ENCODE measurements at places on chromosomes 5 and 9.

DNA sequence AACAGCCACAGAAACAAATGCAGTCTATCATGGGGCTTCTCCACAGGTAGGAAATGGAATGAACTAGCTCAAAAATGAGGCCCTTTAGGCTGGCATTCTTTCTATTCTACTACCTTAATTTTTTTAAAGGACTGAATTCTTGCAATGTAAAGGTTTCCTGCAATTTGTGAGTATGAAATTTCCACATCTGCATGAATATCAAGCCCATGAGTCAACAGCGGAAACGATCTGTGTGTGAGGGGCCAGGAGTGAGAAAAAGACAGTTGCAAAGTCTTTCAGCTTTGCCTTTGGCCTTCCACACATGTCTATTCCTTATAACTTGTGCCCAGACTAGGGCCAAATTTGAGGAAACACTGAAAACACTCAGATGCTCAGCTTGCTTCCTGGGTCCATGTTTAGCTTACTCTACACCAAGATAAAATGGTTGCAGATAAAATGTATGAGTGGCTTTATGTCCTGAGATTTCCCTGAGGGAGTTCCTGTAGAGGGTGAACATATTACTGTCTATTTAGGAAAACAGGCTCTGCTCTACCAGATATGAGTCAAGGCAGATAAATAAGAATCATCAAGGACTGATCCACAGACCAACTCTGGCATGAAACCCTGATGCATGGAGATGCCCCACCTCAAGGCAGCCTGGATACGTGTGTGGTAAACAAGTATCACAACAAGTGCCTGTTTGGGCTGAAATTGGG is 46.5 kb downstream of the RETREG1 start:
- DNase-seq = no peak

DNA sequence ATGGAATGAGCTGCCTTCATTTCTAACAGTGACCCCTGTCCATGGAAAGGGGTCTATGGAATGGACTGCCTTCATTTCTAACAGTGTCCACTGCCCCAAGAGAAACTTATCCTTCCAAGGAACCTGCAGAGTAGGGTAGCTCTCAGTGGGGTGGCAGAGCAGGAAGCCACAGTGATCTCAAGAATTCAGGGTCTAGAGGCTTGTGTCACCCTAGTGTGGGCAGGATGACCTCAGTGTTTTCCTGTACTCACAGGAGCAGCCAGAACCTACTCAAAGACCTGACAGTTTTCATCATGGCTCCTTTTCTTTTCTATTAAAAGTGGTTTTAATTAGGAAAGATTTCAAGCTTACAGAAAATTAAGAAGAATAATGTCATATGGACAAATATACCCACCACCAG is 27.5 kb downstream of the SEC61B start:
- no peak for DNase-seq

DNA sequence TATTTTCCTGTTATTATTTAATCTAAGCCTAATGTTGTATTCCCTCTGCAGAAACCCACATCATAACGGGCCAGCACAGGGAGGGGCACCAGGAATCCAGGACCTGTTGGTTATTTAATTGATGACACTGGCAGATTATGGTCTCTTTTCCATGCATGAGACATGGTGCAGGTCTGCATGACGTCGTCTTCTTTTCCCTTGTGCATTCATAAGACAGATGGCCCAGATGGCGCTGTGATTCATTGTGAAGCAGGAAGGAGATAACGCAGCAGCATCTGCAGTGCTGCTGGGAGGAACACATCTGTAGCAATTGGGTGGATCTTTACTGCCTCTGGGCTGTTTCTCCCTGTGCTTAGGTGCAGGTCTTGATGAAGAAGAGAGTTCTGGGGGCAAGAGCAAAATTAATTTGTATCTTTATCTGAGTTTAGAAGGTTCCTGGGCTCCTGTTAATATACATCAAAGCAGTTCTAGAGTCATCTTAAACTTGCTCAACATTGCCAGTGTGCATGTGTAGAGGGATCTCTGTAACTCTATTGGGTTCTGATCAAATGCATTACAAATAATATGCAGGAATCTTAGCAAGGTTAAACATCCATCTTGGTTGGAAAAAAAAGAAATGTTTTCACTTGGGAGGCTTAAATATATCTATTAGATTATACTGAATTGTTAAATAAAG is 176.1 kb downstream of the PCSK1 start:
- no peak for DNase-seq

GRCh38 chr5:147349241-147349640 is 114.4 kb downstream of the STK32A start:
- no peak for DNase-seq

DNA sequence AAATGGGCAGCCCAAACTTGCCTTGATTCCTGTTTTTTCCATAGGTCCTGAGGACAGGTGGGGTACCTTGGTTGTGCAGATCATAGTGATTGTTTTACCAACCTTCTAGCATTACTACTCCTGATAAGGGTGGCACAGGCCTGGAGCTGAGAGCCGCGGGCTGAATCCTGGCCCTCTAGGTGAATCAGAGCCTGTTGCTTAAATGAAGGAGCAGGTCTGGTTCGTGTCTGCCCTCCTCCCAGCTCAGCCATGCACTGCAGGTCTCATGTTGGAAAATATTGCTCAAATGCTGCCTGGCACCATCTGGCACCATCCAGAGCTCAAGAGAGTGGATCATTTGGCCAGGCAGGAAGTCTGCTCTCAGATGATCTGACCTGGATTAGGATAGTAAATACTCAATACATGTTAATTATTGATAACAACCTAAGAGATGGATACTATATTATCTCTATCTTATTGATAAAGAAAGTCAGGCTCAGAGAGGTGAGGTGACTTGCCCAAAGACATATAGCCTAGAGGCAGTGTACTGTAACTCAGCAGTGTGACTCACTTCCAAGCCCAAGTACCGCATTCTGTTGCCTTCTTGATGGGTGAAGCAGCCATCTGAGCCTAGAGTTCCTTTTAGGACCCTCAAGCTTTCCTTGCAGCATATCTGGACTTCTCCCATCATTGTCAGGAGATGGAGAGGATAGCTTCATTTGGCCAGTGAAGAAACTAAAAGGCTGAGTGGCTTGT is 104.3 kb upstream of the PITX1 start:
- no peak for DNase-seq

Measured in activated T-helper 1 cell treated with anti-CD3 and anti-CD28 coated beads, Interleukin-12 subunit alpha, Interleukin-12 subunit beta, Interleukin-2, Interleukin-4 antibody, amounts not matched to agents 30 ng/mL and 10 ng/mL and 1 ng/mL, durations not matched to agents 14 hours and 24 hours and 36 hours (primary cell).